K562 (cell line): ENCODE measurements at places on chromosomes 1 and 21. TPM values are rescaled to one million over a fixed set of nuclear protein-coding genes. Genes with fewer than 3 reads are reported as not detected.

The CYP4X1 gene
- not detected in 2 replicates for polyA plus RNA-seq

The ACTL8 gene
- 2.5 and 3.0 TPM in 2 replicates for polyA plus RNA-seq

The ACTN2 gene
- 0.76 and 0.94 TPM in 2 replicates for polyA plus RNA-seq

The OR10T2 gene
- not detected in 2 replicates for polyA plus RNA-seq

The RHD gene
- 8.8 and 9.1 TPM in 2 replicates for polyA plus RNA-seq

The APP gene
- polyA plus RNA-seq, result 0.12 and 0.15 TPM in 2 replicates
